ENCODE measurements at places on chromosomes 7 and 10.
A peak's percentile ranks its signal among the peaks of the same experiment; 100 is the strongest.

DNA sequence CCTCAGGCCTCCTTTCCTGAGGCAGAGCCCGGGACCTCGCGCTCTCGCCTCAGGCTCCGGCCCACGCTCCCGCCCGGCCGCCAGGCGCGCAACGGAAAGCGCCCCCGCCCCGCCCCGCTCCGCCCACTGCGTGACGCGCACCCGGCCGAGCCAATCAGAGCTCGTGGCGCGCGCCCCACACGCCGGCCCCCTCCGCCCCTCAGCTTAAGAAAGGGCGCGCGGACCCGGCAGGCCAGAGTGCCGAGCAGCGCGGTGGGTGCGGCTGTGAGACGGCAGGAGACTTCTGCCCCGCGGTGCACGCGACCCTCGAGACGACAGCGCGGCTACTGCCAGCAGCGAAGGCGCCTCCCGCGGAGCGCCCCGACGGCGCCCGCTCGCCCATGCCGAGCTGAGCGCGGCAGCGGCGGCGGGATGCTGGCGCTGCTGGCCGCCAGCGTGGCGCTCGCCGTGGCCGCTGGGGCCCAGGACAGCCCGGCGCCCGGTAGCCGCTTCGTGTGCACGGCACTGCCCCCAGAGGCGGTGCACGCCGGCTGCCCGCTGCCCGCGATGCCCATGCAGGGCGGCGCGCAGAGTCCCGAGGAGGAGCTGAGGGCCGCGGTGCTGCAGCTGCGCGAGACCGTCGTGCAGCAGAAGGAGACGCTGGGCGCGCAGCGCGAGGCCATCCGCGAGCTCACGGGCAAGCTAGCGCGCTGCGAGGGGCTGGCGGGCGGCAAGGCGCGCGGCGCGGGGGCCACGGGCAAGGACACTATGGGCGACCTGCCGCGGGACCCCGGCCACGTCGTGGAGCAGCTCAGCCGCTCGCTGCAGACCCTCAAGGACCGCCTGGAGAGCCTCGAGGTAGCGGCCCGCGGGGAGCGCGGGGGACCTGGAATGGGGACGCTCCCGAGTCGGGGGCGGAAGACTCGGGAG, at the start of gene NPTX2:
Gene NPTX2, plus strand, starts transcription at position 235 of the 909 bp plus-strand sequence. Its CDS starts 177 bp downstream, at position 412.
- no peak for DNase-seq

GRCh38 chr7:69765879-69766278, 167.6 kb downstream of the AUTS2 start:
- DNase-seq: no peak

- no peak for DNase-seq
Measured at GRCh38 chr10:111129363-111129762, 52.5 kb downstream of the ADRA2A start.

- no peak for DNase-seq
Measured at GRCh38 chr7:20241194-20241910, 24.2 kb upstream of the MACC1 start.

DNA sequence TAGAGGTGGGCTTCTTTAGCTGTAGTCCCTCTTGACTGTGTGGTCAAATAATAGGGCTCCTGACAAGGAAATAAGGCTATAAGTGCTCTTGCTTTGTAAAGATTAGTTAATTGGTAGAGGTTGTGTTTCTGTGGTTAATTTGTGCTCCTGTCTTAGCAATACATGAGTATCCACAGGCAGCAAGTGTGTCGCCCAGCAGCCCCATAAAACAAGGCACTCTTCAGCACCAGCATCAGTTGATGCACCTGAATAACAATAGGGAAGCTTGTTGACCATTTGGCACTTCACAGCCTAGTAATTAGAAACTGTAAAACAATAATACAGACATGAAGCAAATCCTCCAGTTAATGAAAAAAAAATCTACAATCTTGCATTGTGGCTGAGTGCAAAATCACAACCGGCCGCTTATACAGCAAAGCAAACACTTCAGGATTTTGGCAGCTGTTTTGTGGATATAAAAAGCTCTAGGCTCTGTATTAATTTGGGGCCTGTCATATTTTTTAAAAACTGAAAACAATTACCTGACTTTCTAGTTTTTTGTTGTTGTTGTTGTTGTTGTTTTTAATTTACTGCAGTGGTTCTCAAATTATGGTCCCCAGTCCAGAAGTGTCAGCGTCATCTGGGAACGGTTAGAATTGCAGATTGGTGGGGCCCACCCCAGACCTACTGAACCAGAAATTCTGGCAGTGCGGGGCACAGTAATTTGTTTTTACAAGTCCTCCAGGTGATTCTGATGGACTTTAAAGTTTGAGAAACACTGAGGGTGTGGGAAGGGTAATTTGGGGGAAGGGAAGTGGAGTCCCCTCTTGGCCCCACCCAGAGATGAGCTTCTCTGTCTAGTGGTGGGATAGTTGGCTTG, 56.8 kb downstream of the AUTS2 start:
- DNase-seq: no peak

DNA sequence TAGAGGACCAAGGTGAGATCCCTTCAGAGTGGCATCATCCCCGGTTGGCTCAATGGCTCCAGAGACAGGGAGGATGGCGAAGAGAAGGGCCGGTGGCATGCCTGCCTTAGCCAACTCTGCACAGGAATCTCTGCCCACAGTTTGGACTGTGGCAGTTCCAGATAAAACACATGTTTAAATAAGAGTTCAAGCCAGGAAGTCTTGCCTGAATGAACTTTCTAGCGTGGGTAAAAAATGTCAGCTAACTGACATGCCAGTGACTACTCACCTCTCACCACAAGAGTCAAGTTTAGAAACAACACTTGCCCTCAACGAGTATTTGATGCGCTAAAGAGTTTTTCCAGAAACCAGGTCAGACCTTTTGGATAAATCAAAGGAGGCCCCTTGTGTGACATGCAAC, 3.0 kb downstream of the NOD1 start:
- no peak for DNase-seq

DNA sequence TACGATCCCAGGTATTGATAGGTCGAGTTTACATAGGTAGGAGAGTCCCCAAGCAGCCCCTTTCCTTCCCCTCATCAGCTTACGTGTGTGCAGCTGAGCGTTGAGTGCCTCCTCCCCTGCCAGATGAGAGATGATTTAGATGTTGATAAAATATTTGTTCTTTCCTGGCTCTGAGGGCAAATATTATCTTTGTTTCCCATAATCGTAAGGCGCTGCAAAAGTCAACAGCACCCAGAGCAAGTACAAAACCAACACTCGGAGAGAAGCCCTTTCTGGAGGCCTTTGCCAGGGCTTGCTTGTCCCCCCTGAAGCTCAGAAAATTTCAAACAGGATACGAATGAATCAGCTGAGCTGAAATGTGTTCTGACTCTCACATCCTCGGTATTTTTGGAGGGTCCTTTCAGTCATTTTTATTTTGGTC, 683.2 kb downstream of the LRMDA start:
- no peak for DNase-seq

- DNase-seq: peak; percentile 51
Measured at GRCh38 chr10:17003151-17003550, 126.5 kb downstream of the CUBN start.

DNA sequence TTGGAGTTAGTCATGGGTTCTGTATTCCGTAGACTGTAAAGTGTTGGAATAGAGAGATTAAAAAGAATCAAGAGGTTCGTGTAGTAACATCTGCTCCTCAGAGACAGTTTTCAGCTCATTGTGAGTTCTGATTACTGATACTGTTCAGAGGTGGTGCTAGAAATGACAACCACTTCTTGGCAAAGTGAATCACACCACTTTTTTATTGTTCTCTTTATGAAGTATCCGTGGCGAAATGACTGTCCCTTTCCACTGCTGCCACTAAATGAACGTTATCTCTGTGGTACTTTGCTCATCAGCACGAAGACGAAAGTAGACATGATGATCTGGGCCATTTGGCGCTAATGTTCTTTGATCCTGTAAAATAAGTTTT, 860 bp downstream of the RPP30 start:
- no peak for DNase-seq

- DNase-seq: no peak
Measured at GRCh38 chr7:20834656-20835055, 48.0 kb upstream of the SP8 start.

DNA sequence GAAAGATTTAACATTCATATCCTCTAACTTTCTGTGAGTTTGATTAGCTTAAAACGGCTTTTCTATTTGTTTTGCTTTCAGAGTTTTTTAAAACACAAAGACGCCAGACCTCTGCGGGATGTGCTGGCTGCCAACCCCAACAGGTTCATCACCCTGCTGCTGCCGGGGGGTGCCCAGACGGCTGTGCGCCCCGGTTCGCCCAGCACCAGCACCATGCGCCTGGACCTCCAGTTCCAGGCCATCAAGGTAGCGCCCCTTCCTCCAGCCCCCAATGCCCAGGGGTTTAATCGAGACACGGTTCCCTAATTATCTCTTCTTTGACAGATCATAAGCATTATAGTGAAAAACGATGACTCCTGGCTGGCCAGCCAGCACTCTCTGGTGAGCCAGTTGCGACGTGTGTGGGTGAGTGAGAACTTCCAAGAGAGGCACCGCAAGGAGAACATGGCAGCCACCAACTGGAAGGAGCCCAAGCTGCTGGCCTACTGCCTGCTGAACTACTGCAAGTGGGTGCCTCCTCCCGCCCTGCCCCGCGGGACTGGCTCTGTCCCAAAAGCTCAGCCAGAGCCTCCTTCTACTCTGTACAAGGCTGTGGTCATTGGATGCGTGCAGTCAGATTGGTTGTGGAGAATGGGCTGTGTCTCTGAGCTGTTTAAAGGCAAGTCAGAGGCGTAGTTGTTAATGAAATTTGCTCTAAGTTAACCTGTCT, 71.2 kb downstream of the TRRAP start:
- no peak for DNase-seq

- no peak for DNase-seq
Measured at GRCh38 chr10:71753960-71754505, 19.3 kb downstream of the VSIR start.

DNA sequence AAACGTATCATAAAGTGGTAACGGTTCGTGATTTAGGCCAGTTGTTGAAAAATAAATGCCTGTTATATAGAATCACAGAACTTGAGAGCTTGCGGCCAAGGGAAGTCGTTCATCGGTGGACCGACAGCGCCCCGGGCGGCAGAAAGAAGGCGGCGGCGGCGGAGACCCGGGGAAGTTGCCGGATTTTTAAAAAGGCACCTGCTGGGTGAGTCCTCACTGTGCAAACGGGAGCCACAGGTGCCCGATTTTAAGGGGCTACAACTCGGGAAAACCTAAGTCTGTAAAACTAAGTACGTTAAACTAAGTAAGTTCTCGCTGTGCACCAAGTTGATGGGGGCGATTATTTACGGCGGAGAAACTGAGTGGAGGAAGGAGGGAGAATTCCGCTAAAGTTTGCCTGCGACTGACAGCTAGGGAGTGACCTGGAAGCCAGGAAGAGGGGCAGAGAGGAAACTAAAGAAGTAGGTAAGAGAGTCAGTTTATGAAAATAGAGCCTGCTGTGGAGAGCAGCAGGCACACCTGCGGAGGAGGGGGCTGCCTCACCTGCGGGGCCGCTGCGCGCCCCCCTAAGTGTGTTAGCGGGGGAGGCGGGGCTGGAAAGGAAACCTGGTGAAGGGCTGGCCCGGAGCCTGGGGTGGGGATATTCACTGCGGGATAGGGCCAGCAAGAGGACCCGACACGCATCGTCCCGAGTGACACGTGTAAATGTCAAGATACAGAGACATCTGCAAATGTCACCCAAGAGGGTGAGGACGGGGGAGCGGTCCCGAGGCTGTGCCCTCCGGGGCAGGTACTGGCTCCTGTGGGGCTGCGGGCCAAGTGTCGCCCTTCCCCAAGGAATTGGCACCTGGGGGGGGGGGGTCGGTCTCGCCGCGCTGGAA, 996 bp downstream of the ADAM12 start:
- no peak for DNase-seq

- DNase-seq: no peak
Measured at GRCh38 chr7:131020759-131021261, 286.8 kb upstream of the KLF14 start.

DNA sequence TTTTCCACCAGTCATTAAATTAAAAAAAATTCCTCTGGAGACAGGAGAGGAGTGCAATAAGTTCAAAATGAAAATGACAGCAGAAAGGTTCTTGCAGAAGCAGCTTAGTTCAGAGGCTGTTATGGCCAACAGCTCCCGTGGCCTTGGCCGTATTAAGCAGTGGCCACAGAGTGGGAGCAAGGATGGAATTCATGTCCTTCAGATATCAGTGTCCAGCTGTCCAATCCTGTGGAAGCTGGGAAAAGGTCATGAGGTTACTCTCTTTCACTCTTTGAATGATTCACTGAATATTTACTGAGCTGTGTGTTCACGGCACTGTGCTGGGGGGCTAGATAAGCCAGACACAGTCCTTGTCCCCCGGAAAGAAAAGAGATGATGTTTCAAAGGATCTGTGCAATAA, 231.8 kb downstream of the BMPER start:
- no peak for DNase-seq

DNA sequence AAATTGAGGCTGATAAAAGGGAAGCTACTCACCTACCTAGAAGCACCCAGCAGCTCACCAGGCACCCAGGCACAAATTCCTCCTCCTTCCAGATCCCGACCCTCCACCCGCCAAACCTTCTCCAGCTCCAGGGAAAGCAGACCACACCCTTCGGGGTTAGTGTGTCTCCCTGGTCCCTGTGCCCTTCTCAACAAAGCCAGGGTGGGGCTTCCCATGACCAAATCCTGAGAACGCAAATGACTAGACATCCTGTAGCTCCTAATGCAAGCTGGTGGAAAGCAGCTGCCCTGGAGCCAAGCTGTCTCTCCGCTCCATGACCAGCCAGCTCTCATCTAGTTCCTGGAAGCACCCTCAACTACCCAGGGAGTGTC, 4.4 kb downstream of the TBX20 start:
- DNase-seq: no peak

DNA sequence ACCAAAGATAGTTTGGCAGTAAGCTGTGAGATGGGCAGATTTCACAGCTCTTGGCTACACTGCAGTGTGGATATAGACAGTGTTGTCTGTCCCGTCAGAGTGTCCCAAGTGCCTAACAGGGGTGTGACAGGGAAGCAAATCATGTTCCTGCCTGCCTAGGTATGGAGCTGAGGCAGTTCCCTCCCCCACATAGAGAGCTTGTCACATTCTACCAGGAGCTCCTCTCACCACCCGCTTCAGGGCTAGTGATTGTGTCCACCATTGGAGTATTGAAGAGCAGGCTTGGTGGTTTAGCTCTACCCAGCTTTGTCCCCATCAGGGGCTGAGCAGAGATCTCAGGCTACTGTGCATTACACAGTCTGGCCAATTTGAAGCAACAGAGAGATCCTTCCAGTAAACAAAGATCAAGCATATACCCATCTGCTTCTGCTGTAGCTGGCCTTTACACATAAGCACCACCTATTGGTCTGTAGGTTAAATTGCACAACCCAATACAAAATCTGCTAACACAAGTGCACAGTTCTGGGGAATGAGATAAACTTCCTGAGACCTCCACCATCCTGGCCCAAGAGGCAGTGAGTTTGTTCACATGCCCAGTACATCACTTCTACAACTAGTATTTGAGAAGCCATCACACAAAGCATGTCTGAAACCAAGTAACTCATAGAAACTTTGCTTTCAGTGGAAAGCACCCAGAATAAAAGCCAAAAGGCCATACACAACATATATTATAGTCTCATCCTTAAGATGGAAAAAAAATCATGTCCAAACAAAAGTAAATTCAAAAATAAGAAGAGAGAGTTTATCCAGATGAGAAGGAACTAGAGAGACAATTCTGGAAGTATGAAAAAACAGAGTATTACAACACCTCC, 67.3 kb downstream of the GLCCI1 start:
- no peak for DNase-seq

Data from activated gamma-delta T cell treated with anti-CD3 and anti-CD28 coated beads, Interleukin-2, amount 50 U/mL, for 16 hours (primary cell).